Vagina (tissue), 2 donors: ENCODE measurements at places on chromosomes 12 and 14.

GRCh38 chr12:54759751-54760150 is 94.6 kb upstream of the MUCL1 start:
- no peak for DNase-seq

GRCh38 chr12:77299001-77299400 is 233.6 kb upstream of the E2F7 start:
- DNase-seq: no peak

GRCh38 chr12:106583242-106584103 is 669 bp downstream of the RFX4 start:
- DNase-seq: no peak

- DNase-seq: no peak
These were observed 198.9 kb upstream of the RGS6 start for GRCh38 chr14:71733210-71733883.

GRCh38 chr12:10543499-10543898 is 37.8 kb downstream of the EIF2S3B start:
- DNase-seq: no peak

DNA sequence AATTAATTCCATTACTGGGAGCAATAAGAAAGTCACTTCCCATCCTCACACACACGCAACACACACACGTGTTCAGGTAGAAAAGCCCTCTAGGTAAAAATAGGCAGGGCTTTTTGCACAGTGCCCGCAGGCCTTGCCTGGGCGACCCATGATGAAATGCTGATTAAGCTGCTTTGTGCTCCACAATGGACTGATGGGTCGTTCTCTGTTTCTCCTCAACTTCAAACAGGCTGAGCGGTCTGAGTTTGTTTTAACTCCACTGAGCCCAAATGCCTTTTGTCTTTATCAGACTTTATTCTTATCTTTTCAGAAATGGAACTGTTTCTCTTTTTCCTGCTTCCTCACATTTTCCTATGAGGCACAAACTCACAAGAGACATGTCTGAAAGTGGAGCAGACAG is 9.4 kb upstream of the DACT1 start:
- no peak for DNase-seq

DNA sequence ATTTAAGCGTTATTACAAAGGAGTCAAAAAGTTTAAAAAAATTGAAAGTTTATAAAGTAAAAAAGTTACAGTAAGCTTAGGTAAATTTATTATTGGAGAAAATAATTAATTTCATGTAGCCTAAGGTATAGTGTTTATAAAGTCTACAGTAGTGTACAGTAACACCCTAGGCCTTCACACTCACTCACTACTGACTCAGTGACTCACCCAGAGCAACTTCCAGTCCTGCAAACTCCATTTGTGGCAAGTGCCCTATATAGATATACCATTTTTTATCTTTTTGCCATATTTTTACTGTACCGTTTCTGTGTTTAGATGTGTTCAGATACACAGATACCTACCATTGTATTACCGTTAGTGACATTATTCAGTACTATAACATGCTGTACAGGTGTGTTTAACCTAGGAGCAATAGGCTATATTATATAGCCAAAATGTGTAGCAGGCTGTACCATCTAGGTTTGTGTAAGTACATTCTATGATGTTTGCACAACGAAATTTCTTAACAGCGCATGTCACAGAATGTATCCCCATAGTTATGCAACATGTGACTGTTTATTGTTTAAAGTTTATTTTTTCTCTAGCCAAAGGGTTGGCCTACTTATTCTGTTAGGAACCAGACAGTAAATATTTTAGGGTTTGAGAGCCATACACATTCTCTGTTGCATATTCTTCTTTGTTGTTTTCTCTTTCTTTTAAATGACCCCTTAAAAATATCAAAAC is 155.5 kb downstream of the PCNX1 start:
- no peak for DNase-seq

GRCh38 chr12:79174626-79175025 is 310.1 kb downstream of the SYT1 start:
- DNase-seq: no peak

DNA sequence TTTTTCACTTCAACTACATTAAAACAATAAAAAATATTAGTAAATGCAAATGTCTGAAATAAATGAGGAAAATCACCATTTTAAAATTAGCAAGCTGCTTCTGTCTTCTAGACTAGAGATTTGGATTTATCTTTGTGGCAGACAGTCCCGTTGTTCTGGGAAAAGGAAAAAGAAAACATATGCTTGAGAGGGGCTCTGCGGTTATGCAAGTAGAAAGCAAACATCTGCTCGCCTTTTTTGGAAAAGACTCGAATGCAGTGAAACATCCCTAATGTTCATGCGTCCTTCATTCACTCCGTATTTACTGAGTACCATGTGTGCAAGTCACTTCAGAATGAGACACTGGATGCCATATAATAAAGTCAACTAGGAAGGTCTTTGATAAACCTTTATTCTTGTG is 44.9 kb downstream of the IFNG start:
- no peak for DNase-seq

DNA sequence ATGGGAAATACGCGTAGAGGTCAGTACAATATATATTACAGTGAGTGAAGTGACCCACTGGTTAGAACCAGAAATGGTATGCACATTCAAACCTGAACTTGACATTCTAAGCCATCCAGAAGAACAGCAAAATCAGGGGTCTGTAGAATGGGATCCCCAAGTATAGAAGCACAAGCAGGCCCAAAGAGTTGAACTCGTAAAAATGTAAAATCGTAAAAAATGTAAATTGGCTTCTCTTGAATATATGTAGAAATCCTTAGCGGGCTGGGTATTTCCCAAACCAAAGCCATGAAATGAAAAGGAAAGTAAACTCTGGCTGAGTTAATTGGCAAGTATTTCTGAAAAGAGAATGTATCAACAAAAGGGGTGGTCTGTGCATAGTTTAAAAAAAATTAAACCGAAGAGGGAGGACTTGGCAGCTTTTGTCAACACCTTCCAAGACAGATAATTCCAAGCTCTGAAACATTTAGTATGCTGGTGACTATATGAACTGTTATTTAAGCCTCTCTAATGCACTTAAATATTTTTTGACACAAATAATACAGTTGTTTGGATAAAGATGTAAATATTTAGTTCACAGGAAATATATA is 1505.6 kb upstream of the FLRT2 start:
- DNase-seq: no peak

DNA sequence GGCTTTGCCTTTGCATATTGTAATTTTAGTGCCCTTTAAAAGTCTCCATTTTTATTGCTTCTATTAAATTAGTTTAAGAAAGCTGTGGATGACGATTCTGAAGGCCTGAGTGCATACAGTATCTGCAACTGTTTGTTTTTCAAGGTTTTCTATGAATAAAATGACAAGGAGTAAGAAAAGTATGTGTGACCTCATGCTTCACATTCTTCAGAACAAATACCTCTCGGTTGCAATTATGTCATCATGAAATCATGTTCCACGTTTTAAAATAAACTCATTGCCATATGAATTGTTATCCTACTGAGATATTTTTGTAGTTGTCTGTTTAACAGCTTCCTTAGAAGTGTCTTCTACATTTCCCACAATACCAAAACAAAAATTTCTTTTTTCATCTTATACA is 374.6 kb downstream of the MDGA2 start:
- no peak for DNase-seq

GRCh38 chr14:75445236-75445635 is 17.4 kb downstream of the JDP2 start:
- no peak for DNase-seq

DNA sequence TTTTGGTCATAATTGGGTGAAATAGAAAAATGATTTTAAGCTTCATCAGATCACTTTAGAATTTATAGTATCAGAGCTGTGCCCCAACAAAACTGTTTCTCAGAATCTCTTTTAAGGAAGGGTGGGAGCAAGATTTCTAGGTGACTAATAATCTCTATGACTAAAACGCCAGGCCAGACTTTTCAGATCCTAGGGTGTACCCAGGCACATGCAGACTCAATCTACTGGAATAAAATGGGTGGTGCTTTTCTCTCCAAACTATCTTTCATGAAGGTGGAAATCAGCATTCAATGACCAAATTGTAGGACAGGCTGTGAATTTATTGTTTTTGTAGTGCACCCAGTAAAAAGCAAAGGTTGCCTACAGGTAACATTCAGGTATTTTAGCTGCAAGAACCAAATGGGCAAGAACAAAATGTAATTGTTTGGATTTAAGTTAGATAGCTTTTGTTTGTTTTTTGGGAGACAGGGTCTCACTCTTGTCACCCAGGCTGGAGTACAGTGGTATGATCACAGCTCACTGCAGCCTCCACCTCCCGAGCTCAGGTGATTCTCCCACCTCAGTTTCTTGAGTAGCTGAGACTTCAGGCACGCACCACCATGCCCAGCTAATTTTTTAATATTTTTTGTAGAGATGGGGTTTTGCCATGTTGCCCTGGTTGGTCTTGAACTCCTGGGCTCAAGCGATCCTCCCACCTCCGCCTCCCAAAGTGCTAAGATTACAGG is 49.5 kb downstream of the PPP2R5C start:
- DNase-seq: no peak

- no peak for DNase-seq
These were observed 383.6 kb downstream of the BCAT1 start for GRCh38 chr12:24565300-24565699.

GRCh38 chr14:58832095-58832521 is 194.3 kb downstream of the DACT1 start:
- no peak for DNase-seq

GRCh38 chr14:82094829-82095345 is 561.2 kb upstream of the SEL1L start:
- no peak for DNase-seq

DNA sequence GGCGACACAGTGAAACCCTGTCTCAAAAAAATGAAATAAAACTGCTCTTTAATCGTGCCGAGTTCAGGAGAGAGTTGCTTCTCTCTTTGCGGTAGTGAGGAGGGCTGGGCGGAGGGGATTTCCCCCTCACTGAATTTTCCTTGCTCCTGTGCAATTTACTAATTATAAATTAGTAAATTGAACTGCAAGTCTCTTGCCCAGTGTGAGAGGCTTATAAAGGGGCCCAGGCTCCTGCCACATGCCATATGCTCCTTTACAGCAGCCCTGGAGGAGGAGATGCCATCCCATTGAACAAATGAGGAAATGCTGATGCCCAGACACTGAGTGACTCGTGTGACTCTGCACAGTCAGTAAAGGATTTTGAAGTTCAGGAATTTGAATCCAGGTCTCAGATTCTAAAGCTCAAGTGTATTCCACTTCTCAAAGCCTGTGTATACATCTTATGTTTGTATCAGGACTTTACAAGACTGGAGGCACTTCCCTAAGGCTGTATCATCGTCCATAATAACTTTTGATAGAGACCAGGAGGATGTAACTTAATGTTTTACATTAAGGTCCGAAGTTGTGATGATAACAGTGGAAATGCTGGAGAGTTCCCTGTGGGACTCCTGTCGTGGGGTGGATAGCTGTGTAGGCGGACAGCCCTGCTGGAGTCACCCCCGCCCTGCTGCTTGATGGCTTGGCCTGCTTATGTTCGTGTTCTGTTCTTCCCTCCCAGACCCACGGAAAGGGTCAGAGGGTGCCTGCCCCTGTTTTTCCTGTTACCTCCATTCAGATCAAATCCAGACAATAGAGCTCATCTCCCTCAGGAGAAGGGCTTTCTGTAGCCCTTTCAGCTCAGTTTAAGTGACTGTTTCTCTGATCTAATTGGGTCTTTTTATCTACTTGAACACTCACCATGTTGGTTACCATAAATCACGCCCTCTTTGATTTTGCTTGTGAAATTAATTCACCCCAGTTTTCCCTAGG is 13.9 kb downstream of the PELI2 start:
- DNase-seq: no peak

- DNase-seq: no peak
These were observed 99.5 kb downstream of the KIF26A start for GRCh38 chr14:104237651-104238423.

DNA sequence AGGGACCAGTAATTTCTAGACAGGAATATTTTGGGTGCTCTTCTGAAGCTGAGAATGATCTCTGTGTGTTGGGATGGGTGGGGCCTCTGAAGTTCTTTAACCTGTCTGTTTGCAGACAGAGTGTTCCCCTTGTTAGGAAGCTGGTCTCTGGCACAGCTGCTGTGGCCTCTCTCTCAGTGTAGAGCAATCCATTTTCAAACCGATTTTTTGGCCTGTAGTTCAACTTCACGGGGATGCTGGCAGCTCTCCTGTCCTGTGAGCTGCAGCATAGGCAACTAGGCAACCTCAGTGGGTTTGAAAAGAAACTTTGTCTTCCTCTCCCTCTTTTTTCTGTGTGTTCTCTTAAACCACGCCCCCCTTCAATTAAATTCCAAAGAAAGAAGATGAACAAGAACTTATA is 69.1 kb downstream of the SMOC1 start:
- DNase-seq: no peak

GRCh38 chr12:83408146-83408545 is 721.4 kb downstream of the TMTC2 start:
- no peak for DNase-seq

- DNase-seq: no peak
These were observed 38.6 kb downstream of the PTPRB start for GRCh38 chr12:70598467-70599193.

GRCh38 chr14:61462566-61463193 is 141.3 kb downstream of the PRKCH start:
- no peak for DNase-seq

- DNase-seq: no peak
These were observed 212.8 kb upstream of the BMP4 start for GRCh38 chr14:54169254-54169924.

DNA sequence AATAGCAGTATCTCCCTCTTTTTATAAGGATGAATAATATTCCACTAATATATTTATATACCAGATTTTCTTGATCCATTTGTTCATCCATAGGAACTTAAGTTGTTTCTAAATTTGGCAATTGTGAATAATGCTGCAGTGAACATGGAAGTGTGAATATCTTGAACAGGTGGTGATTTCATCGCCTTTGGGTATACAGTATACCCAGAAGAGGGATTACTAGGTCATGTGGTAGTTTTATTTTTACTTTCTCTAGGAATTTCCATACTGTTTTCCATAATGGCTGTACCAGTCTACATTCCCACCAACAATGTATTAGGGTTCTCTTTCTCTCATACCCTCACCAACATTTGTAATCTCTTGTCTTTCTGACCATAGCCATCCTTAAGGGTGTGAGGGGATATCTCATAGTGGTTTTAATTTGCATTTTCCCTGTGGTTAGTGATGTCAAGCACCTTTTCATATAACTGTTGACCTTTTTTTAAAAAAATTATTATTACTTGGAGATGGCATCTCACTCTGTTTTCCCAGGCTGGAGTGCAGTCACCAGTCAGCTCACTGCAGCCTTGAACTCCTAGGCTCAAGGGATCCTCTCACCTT is 20.5 kb downstream of the PPHLN1 start:
- DNase-seq: no peak
